ENCODE measurements at places on chromosomes 5 and 9. TPM values are rescaled to one million over a fixed set of nuclear protein-coding genes. Genes with fewer than 3 reads are reported as not detected.
A peak's percentile ranks its signal among the peaks of the same experiment; 100 is the strongest.

DNA sequence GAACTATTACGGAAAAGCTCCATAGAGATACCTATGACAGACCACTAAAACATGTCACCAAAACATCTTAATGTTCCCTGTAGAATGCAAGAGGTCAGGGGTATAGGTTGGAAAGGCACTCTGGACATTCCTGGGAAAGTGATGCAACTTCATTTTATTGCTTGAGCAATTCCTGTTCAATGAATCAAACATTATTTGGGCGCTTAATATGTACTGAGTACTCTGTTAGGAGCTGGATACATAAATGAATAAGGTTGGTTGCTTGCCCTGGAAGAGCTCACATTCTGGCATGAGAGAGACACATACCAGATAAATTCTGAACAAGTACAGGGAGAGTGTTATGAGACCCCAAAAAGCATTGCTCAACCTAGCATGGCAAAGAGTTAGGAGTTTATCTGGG is 408.9 kb upstream of the DMAC1 start:
- no peak overlapping the region for H3K4me3 ChIP-seq
- H3K4me1 ChIP-seq, result peaks cover 5% of the 10 kb centered on the region
- no peaks in the 10 kb centered on the region for H3K27me3 ChIP-seq
- DNase-seq, result no peak
- no peaks in the 10 kb centered on the region for H3K36me3 ChIP-seq

- no peak for DNase-seq
- H3K4me3 ChIP-seq, result no peak overlapping the region
- H3K27ac ChIP-seq, result no peak overlapping the region
- H3K27me3 ChIP-seq, result peaks cover 27% of the 10 kb centered on the region
- H3K36me3 ChIP-seq, result no peaks in the 10 kb centered on the region
Measured at GRCh38 chr9:124724415-124725067, 46.6 kb downstream of the NR6A1 start.

- H3K36me3 ChIP-seq, result peaks cover 33% of the 10 kb centered on the region
- peak overlapping the region; percentile 93 for H3K27ac ChIP-seq
- H3K4me1 ChIP-seq, result peaks cover 49% of the 10 kb centered on the region
- H3K27me3 ChIP-seq, result no peaks in the 10 kb centered on the region
- H3K4me3 ChIP-seq, result peak overlapping the region; percentile 86
Measured at GRCh38 chr9:93452710-93453046, 703 bp downstream of the FAM120AOS start.

DNA sequence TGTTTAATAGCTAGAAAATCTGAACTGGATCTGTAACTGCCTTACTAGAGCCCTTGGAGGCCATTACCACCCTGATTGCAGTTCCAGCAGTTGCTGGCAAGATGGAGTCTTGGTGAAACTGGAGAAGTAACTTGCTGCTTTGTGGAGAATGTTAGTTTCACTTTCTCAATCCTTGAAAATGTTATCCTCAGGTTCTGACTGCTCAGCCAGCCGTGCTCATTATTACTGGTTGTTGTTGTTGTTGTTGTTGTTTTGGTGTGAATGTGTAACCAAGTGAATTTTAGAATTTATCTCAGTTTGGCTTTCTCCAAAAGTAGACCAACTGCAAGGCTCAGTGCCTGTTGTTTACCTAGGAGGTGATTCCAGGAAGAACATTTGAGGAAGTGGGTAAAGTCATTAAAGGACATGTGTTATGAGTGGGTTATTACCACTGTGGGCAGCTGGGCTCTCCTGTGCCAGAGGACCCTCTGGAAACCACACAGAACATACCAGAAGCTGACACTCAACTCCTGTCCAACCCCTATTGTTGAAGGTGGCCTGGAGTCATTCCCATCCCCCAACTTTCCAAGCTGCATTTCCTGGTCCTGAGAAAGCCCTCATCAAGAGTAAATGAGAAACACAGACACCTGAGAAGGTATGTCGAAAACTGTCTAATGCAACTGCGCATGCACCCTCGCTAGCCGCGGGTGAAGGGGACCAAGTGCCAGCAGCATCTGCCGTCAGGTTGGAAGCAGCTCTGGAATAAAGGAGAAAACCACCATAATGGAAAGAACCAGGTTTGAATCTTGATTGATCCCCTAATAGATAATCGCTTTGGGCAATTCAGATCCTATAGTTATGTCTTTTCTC is 111.6 kb downstream of the CMYA5 start:
- H3K4me3 ChIP-seq, result no peak overlapping the region
- peaks cover 5% of the 10 kb centered on the region for H3K36me3 ChIP-seq
- H3K4me1 ChIP-seq, result peaks cover 15% of the 10 kb centered on the region
- no peak for DNase-seq
- H3K27me3 ChIP-seq, result peaks cover 6% of the 10 kb centered on the region

- H3K27ac ChIP-seq, result peak overlapping the region; percentile 100
- peaks cover 59% of the 10 kb centered on the region for H3K4me1 ChIP-seq
- no peaks in the 10 kb centered on the region for H3K27me3 ChIP-seq
- peaks cover 3% of the 10 kb centered on the region for H3K36me3 ChIP-seq
- peak; percentile 43 for DNase-seq
- peak overlapping the region; percentile 89 for H3K4me3 ChIP-seq
Measured at GRCh38 chr9:36488389-36488756, 84.3 kb upstream of the MELK start.

- H3K27me3 ChIP-seq, result no peaks in the 10 kb centered on the region
- peak overlapping the region; percentile 35 for H3K4me3 ChIP-seq
- DNase-seq, result no peak
- H3K27ac ChIP-seq, result peak overlapping the region; percentile 33
- H3K4me1 ChIP-seq, result peaks cover 77% of the 10 kb centered on the region
Measured at GRCh38 chr5:96881511-96882115, 5.3 kb downstream of the ERAP2 start.

The CRHBP gene
- total RNA-seq, result not detected

The HMCN2 gene
- not detected for total RNA-seq

GRCh38 chr9:88198341-88198807 is 60.1 kb upstream of the SPATA31C2 start:
- peaks cover 37% of the 10 kb centered on the region for H3K27me3 ChIP-seq
- H3K36me3 ChIP-seq, result no peaks in the 10 kb centered on the region
- no peak for DNase-seq
- H3K4me3 ChIP-seq, result no peak overlapping the region
- H3K4me1 ChIP-seq, result no peaks in the 10 kb centered on the region
- no peak overlapping the region for H3K27ac ChIP-seq

DNA sequence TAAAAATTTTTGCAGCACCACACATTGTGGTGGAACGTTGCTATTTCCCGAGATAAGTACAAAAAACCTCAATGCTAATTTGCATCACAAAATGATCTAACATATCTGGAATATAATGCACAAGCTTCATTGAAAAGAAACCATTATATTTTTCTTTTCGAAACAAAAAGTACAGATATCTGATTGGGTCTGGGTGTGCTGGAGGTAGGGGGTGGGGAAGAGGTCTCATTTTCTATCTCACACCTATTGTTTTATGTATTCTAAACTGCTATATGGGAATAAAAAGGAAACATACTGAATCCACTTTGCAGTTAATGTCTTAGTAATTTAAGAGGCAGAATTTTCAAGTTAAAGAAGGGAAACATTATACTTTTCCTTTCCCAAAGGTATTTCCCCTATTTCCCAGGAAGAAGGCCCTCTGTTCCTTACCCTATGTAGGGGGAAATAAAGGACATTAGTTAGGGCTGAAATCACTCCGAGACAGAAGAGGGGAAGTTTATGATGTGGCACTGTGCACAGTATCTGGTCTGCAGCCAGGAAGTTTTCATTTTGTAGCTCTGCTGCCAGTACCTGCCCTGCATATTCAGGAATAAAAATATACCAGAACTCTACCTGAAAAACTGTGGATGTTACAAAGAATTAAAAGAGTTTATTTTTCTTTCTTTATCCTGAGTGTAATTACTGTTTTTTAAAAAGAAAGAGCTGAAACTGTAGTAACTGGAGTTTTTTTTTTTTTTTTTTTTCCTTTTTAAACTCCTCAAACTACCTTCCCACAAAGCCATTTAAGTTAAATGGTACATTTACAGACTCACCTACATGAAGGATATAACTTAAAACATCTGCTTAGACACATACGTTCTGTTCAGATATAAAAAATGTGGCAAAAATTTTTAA is 7.4 kb downstream of the MEF2C start:
- DNase-seq, result no peak
- H3K4me3 ChIP-seq, result no peak overlapping the region
- H3K4me1 ChIP-seq, result no peaks in the 10 kb centered on the region
- no peaks in the 10 kb centered on the region for H3K36me3 ChIP-seq

The TLX3 gene
- total RNA-seq, result not detected

DNA sequence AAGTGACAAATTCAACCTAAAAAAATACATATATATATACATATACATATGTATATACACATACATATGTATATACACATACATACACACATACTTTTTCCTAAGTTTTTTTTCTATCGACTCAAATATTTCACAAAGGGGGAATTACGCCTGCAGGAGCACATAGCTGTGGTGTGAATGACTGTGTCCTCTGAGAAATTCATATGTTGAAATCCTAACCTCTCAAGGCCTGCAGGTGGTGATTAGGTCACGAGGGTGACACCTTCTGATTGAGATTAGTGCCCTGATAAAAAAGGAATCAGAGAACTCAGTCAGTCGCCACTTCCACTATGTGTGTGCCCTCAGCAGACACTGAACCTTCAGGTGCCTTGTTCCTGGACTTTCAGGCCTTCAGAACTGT is 248.7 kb downstream of the SEMA5A start:
- no peak for DNase-seq
- no peak overlapping the region for H3K27ac ChIP-seq
- H3K4me3 ChIP-seq, result no peak overlapping the region
- H3K36me3 ChIP-seq, result no peaks in the 10 kb centered on the region

- H3K36me3 ChIP-seq, result no peaks in the 10 kb centered on the region
- H3K27ac ChIP-seq, result no peak overlapping the region
- DNase-seq, result no peak
- H3K4me1 ChIP-seq, result no peaks in the 10 kb centered on the region
- H3K4me3 ChIP-seq, result no peak overlapping the region
Measured at GRCh38 chr9:86624630-86625029, 270.4 kb upstream of the TUT7 start.

GRCh38 chr9:8494571-8494970 is 695.0 kb upstream of the DMAC1 start:
- H3K36me3 ChIP-seq, result no peaks in the 10 kb centered on the region
- DNase-seq, result no peak

The ANXA6 gene
- 623 TPM for total RNA-seq

The PPIP5K2 gene
- total RNA-seq, result 61.4 TPM

The EPB41L4A gene
- 1.5 TPM for total RNA-seq

The NME5 gene
- not detected for total RNA-seq

The MCC gene
- 7.5 TPM for total RNA-seq

DNA sequence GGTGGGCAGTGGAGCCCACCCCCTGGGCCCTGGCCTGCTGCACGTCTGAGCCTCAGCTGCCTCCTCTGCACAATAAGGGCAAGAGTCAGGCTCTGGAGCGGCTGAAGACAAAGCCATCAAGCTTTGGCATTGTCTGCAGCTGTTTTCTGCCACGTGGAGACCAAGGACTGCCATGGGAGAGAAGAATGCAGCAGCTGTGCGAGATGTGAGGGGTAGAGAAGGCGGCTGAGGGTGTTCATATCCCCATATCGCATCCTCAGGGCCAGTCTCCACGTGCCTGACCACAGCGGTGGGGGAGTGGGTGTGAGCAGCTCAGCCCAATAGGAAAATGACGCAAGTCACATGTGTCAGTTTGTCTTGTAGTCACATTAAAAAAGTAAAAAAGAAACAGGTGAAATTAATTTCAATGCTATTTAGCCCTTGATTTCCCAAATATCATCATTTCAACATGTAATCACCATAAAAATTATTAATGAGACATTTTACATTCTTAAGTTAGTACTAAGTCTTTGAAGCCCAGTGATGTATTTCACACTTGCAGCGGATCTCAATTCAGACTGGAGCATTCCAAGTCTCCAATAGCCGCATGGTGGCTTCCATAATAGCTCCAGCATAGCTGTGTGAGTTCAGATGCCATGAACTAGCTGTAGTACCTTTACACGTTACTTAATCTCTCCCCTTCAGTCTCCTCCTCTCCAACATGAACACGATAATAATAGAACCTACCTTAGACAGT is 6.6 kb downstream of the C1QTNF2 start:
- no peak for DNase-seq
- no peak overlapping the region for H3K27ac ChIP-seq
- H3K4me3 ChIP-seq, result no peak overlapping the region
- H3K36me3 ChIP-seq, result no peaks in the 10 kb centered on the region
- H3K27me3 ChIP-seq, result peaks cover 20% of the 10 kb centered on the region

The MSANTD3 gene
- 20.9 TPM for total RNA-seq

- H3K36me3 ChIP-seq, result no peaks in the 10 kb centered on the region
- peaks cover 32% of the 10 kb centered on the region for H3K27me3 ChIP-seq
- DNase-seq, result no peak
- H3K4me1 ChIP-seq, result no peaks in the 10 kb centered on the region
- H3K4me3 ChIP-seq, result no peak overlapping the region
- H3K27ac ChIP-seq, result no peak overlapping the region
Measured at GRCh38 chr9:89243296-89244061, 64.9 kb upstream of the SHC3 start.

The LCN1 gene
- total RNA-seq, result not detected

- H3K4me1 ChIP-seq, result no peaks in the 10 kb centered on the region
- no peak overlapping the region for H3K27ac ChIP-seq
- H3K4me3 ChIP-seq, result no peak overlapping the region
- no peak for DNase-seq
- H3K27me3 ChIP-seq, result peaks cover 4% of the 10 kb centered on the region
- no peaks in the 10 kb centered on the region for H3K36me3 ChIP-seq
Measured at GRCh38 chr5:147956064-147956841, 49.9 kb upstream of the C5orf46 start.

- peaks cover 85% of the 10 kb centered on the region for H3K27me3 ChIP-seq
- H3K4me1 ChIP-seq, result peaks cover 15% of the 10 kb centered on the region
- H3K36me3 ChIP-seq, result peaks cover 12% of the 10 kb centered on the region
- no peak overlapping the region for H3K27ac ChIP-seq
Measured at GRCh38 chr5:88677376-88677895, 205.5 kb downstream of the MEF2C start.

DNA sequence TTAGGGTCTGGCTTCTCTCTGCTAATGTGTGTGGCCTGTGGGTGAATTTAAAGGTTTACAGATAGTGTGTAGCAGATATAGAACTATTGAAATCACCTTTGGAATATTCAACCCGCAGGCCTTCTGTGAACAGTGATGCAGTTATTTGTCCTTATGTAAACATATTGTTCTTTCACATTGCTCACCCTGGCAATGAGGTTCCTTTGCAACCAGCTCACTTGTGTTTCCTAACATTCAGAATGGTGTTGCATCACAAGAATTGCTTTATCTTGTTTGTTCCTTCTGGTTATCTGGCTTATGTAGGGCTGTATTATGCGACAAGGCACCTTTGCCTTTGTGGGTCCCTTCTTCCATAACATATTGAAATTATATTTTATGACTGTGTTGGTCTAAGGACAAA is 370.3 kb downstream of the NNT start:
- no peak overlapping the region for H3K27ac ChIP-seq
- no peak for DNase-seq
- H3K4me3 ChIP-seq, result no peak overlapping the region
- no peaks in the 10 kb centered on the region for H3K27me3 ChIP-seq
- H3K36me3 ChIP-seq, result no peaks in the 10 kb centered on the region

DNA sequence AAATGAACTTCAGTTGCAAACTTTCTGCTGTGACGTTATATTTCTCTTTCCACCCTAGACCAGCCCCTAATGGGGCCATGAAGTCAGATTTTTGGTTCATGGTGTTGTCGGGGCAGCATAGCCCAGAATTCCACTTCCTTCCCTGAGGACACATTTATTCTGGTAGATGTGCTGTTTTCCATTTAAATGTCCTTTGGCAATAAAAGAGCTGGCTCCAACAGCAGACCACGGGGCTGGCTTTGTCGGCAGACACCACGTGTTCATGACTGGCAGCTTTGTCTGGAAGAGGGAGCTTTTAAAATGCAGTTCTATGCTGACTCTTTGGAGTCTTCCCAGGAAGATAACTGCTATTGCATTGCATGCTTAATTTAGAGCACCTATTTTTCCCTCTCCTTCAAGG is 17.6 kb upstream of the LCP2 start:
- no peak for DNase-seq
- H3K27ac ChIP-seq, result no peak overlapping the region
- H3K4me3 ChIP-seq, result no peak overlapping the region
- no peaks in the 10 kb centered on the region for H3K36me3 ChIP-seq

The CDH6 gene
- not detected for total RNA-seq
